ENCODE measurements at places on chromosomes 4 and X.
A peak's percentile ranks its signal among the peaks of the same experiment; 100 is the strongest.

- peak; percentile 74 for DNase-seq
These were observed 23.7 kb upstream of the FAM47B start for GRCh38 chrX:34918856-34919255.

DNA sequence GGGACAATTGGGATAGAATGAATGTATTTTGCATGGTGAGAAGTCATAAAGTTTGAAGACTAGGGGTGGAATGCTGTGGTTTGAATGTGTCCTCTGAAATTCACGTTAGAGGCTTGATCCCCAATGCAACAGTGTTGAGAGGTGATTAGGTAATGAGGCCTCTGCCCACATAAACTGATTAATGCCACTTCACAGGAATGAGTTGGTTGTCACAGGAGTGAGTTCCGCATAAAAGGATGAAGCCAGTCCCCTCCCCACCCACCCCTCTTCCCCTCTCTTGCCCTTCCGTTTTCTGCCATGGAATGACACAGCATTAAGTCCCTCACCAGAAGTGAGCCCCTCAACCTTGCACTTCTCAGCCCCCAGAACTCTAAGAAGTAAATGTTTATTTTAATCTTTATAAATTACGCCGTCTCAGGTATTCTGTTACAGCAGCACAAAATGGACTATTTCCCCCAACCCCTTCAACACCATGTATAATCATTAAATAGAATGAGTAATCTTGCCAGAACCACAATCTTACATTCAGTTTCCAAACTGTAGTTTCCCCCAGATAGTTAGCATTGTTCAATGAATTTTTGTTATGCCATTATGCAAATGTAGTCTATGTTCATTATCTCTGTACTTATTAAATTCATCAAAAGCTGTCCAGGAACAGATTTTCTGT lies 5.5 kb upstream of the MMAA start:
- no peak for DNase-seq

DNA sequence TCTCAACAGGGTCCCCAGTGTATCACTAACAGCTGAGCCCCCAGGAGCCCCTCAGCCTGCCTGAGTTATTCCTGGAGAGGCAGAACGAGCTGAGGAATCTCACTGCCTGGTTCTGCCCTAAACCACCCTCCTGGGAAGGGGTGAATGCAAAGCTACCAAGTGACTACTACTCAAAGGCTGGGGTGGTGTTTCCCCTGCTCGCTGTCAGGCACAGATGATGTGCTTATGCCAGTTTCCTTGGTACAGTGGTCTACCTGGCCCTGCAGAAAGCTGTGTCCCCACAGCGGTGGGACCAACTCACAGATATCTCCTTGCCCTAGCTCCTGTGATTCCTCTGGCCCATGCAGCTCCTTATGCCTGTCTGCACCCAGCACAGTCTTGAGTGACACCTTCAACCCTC lies 35.4 kb upstream of the ASMTL start:
- DNase-seq = no peak

DNA sequence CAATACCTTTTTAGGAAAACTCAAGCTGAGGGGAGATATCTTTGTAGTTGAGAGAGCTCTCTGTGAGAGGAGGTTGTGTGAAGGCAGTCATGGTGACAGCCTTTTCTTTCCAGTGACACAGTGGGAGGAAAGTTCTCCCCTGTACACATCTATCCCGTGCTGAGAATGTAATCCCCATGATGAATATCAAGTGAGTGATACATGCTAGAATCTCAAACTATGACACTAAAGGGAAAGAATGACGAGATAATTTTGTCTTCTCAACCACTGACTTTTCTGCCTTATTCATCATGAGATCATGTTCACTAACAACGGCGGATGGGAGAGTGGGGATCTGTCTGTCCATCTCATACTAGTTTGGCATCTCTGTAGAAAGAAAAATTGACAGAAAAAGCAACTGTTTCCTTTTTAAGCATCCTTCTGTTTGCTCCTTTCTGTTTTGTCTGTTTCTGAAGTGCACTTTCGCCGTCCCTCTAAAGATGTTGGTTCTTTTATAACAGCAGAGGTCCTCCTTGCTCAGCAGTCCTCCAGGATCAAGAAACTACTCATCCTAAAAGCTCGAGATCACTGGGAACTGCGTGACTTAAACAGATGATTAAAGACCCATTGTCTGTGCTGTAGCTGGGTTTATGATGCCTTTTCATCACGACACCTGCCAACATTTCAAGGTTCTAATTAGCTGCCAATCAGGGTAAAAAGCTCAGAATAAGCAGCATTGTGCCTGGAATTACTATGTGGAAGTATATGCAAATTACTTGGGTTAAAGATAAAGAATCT lies 137.6 kb downstream of the DCK start:
- peak; percentile 58 for DNase-seq

DNA sequence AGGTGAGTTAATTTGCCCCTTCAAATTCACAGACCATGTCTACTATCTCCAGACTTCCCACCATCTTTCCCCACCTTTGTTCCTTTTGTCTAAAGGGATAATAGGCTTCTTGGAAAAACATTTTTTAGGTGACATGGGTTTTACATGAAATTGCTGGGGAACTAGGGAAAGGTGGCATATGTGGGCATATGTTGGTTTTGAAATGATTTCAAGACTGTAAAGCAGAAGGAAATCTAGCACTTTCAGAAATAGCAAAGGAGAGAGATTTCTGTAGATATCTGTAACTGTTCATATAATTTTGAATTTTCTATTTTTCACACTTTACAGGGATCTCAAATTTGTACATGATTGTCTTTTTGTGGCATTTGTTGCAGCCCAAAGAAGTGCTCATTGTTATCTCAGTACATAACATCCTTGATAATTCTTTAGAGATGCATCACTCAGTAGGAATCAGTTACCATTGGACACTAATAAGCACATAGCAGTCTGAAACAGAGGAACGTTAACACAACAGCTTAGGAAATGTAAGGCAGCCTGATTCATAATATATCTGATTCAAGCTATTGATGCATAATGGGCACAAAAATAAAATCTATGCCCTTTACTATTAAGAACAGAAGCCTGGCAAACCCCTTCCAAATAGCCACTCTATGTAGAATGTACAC lies 659.7 kb downstream of the CENPC start:
- no peak for DNase-seq

Measured in neural progenitor cell (in vitro differentiated cells).